ENCODE measurements at places on chromosomes 7 and 10. TPM values are rescaled to one million over a fixed set of nuclear protein-coding genes. Genes with fewer than 3 reads are reported as not detected.

ZNF365 gene
- 0.70 TPM for total RNA-seq

CUZD1 gene
- 0.30 TPM for total RNA-seq

SLC12A9 gene
- 13.2 TPM for total RNA-seq

GPNMB gene
- total RNA-seq = 507 TPM

ERVW-1 gene
- not detected for total RNA-seq

CARD11 gene
- not detected for total RNA-seq

STK32C gene
- 25.0 TPM for total RNA-seq

MUC3A gene
- not detected for total RNA-seq

RET gene
- not detected for total RNA-seq

ABHD11 gene
- total RNA-seq = 6.6 TPM

BTBD16 gene
- total RNA-seq = not detected

ITPRID1 gene
- not detected for total RNA-seq

SPDYE8 gene
- total RNA-seq = not detected

RBM28 gene
- 14.2 TPM for total RNA-seq

CTAGE4 gene
- 0.35 TPM for total RNA-seq

RBP3 gene
- total RNA-seq = under 0.01 TPM

FFAR4 gene
- total RNA-seq = not detected

CDNF gene
- 0.35 TPM for total RNA-seq

ADRA2A gene
- total RNA-seq = 2.9 TPM

FAM25A gene
- not detected for total RNA-seq

CEP41 gene
- total RNA-seq = 7.5 TPM

PNLIPRP2 gene
- not detected for total RNA-seq

PLCE1 gene
- 1.3 TPM for total RNA-seq

LUC7L2 gene
- total RNA-seq = 30.0 TPM

CDC123 gene
- total RNA-seq = 168 TPM

PARD3 gene
- 41.4 TPM for total RNA-seq

SCART1 gene
- total RNA-seq = 2.7 TPM

MRM2 gene
- 14.4 TPM for total RNA-seq

TMEM26 gene
- 0.35 TPM for total RNA-seq

NSUN5 gene
- total RNA-seq = 14.4 TPM

PRKAR2B gene
- total RNA-seq = 1.5 TPM

MACROH2A2 gene
- 4.2 TPM for total RNA-seq

SP8 gene
- total RNA-seq = not detected

FAM20C gene
- 58.4 TPM for total RNA-seq

PAOX gene
- total RNA-seq = 5.3 TPM

HABP2 gene
- not detected for total RNA-seq

CLDN15 gene
- 1.6 TPM for total RNA-seq

PAPOLB gene
- total RNA-seq = not detected

PPP1R17 gene
- not detected for total RNA-seq

OR2A1 gene
- 0.08 TPM for total RNA-seq

HTR7 gene
- total RNA-seq = 0.94 TPM

IGF2BP3 gene
- total RNA-seq = 40.6 TPM

SPAM1 gene
- total RNA-seq = not detected

MMD2 gene
- total RNA-seq = not detected

SLC18A3 gene
- under 0.01 TPM for total RNA-seq

MEOX2 gene
- total RNA-seq = 1.5 TPM

CRYGN gene
- total RNA-seq = not detected

Data from smooth muscle cell of the coronary artery (primary cell).